ENCODE measurements at places on chromosomes 11 and 22. TPM values are rescaled to one million over a fixed set of nuclear protein-coding genes. Genes with fewer than 3 reads are reported as not detected.

The CNTN5 gene
- not detected for total RNA-seq

The CPT1B gene
- 269 TPM for total RNA-seq

The PRR33 gene
- total RNA-seq = 0.10 TPM

The OR10V1 gene
- not detected for total RNA-seq

The CFAP68 gene
- 22.2 TPM for total RNA-seq

The IGLL1 gene
- total RNA-seq = not detected

The PACSIN2 gene
- 55.8 TPM for total RNA-seq

The ESAM gene
- total RNA-seq = 67.2 TPM

The RAB1B gene
- 114 TPM for total RNA-seq

The CASP5 gene
- not detected for total RNA-seq

The TBX1 gene
- total RNA-seq = 2.4 TPM

The SLC6A5 gene
- 0.16 TPM for total RNA-seq

The LRRN4CL gene
- 6.1 TPM for total RNA-seq

The UBQLNL gene
- total RNA-seq = 0.12 TPM

The HBB gene
- 77.3 TPM for total RNA-seq

The MRGPRX3 gene
- total RNA-seq = not detected

The ART1 gene
- not detected for total RNA-seq

The CYTH4 gene
- 12.7 TPM for total RNA-seq

The FIBIN gene
- 9.4 TPM for total RNA-seq

The ANKRD49 gene
- total RNA-seq = 6.5 TPM

The BTBD10 gene
- total RNA-seq = 19.5 TPM

The ACTN3 gene
- 0.15 TPM for total RNA-seq

The NPTXR gene
- 30.8 TPM for total RNA-seq

The RASL10A gene
- total RNA-seq = 1.0 TPM

The DNAJB7 gene
- total RNA-seq = not detected

All from left cardiac atrium (tissue), 4 donors.